ENCODE measurements at places on chromosomes 11 and 22.

DNA sequence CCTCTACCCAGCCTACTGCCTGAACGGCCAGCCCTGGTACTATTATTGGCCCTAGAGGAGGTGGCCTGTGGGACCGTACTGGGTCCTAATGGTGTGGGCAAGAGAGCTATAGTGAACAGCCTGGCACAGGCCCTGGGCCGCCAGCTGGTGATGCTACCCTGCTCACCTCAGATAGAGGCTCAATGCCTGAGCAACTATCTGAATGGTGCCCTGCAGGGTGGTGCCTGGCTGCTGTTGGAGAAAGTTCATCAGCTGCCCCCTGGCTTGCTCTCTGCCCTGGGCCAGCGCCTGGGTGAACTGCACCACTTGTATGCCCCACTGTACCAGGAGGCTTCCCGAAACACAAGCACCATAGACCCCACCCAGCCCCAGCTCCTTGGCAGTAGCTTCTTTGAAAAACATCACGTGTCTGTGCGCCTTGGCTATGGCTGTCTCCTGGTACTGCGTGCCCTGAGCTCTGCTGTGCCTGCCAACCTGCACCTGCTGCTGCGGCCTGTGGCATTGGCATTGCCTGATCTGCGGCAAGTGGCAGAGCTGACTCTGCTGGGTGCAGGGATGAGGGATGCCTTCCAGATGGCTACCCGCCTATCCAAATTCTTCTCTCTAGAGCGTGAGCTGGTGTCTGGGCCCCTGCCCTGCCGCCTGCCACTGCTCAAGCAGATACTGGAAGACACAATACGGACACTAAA is 49.0 kb downstream of the DNHD1 start:
- DNase-seq: no peak

DNA sequence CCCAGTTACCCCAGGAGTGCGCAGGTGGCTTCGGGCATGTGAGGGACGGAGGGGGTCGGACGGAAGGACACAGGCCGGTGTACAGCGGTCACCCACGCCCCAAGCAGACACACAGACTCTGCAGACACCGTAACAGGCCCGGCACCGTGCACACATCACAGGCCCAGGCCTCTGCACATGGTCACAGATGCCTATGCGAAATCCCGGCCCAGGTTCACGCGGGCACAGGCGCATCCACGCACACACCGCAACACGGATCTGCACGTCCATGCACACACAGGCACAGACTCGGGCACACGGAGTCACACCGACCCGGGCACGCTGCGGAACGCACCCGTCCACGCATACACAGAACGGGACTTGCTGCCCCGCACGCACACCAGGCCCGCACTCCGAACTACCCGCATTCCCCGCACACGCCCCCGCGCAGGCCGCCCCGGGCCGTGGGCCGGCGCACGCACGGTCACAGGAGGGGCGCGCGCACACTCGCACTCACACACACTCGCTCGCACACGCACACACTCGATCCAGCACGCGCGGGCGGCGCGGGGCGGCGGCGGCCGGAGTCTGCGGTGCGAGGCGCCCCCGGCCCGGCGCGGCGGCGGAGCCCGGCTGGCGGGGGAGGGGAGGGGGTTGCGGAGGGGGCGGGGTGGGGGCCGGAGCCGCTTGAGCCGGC is at the start of gene MGAT3:
MGAT3 (plus strand) TSS at position 491 of the 676 bp plus-strand sequence. CDS start 30,336 bp downstream, outside the sequence.
- no peak for DNase-seq

DNA sequence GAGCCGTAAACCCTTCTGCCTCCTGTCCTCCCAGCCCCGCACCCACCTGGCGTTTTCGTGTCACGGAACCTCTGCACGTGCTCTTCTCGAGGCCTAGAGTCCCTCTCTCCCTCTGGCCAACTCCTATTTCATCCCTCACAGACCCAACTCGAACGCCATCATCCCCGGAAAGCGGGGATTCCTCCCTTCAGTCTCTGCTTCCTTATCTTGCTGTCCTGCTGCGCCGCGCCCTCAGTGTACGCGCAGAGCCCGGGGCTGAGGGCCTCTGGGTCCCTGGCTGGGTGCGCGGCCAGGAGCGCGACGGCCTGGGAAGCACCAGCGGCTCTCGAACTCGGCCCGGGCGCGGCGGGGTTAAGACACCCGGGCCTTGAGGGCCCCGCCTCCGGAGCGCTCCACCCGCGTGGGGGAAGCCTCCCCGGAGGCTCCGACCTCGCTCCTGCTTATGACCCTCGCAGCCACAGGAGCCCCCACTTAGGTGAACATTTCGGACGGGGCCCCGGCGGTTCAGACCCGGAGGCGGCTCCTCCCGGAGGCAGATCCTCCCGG is 398 bp upstream of the ATG16L2 start:
- DNase-seq: peak; percentile 93

- DNase-seq: peak; percentile 75
Measured at GRCh38 chr11:122115524-122116379, at the start of gene BLID. TSS of gene BLID (minus strand) at chr11:122116215. CDS start at chr11:122115922, 293 bp downstream.

DNA sequence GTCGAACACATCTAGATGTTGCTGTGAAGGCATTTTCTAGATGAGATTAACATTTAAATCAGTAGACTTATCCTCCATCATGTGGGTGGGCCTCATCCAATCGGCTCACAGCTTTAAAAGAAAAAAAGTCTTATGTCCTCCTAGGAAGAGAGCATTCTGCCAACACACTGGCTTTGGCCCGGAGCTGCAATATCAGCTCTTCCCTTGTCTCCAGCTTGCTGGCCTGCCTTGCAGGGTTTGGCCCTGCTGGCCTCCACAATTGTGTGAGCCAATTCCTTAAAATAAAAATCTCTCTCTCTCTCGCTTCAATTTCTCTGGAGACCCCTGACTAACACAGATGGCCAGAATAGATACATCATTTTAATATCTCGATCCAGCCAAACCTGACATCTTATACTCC is 13.1 kb upstream of the ABCC8 start:
- DNase-seq: no peak

- DNase-seq: no peak
Measured at GRCh38 chr11:69470793-69471728, 10.4 kb upstream of the LINC01488 start.

All from midbrain (tissue), 1 donor.